Femur (tissue), 1 donor: ENCODE measurements at places on chromosomes 7 and 10.

DNA sequence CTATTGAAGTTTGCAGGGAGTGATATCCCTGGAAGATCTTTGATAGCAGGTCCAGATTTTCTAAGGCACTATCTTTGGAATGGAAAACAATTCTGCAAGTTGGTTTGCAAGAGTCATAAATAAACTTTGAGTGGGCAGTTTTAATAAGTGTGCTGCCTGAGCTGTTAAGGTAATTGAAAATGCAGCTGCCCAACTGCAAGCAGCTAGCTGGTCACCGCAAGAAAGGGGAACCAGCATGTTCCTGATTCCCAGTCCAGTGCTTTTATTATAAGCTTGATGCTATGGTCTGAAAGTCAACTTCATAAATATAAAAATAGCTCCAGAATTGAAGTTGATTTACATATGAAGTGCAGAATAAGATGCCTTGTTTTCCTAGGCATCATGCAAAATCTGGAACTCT lies 308.4 kb downstream of the ZNF248 start:
- no peak for DNase-seq

DNA sequence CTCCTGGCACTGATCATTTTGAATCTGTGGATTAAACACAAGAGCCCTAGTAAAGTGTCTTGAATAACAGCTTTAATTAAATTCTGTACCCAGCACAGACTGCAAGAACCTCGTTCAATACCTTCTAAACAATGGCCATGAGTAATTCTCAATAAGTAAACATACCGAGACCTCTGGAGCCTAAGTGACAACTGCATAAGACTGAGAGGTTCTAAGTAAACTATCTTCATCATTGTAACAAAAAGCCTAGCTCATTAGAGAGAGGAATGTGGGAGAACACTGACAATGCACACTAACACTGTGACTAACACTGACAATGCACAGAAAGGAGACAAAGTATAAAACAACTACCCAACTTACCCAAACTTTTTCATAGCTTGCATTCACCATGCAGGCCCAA lies 117.4 kb downstream of the ELAPOR2 start:
- no peak for DNase-seq

GRCh38 chr10:33216661-33217427 lies 117.6 kb downstream of the NRP1 start:
- DNase-seq = no peak

GRCh38 chr10:86163522-86164173 lies 202.9 kb downstream of the GRID1 start:
- no peak for DNase-seq
